Bronchus fibroblast of lung (primary cell): ENCODE measurements at places on chromosomes 7 and 10. TPM values are rescaled to one million over a fixed set of nuclear protein-coding genes. Genes with fewer than 3 reads are reported as not detected.

EPDR1 gene
- total RNA-seq = 5.5 and 6.1 TPM in 2 replicates

PPP1R3C gene
- 3.9 and 4.0 TPM in 2 replicates for total RNA-seq

SPAM1 gene
- not detected in 2 replicates for total RNA-seq

FFAR4 gene
- total RNA-seq = not detected in 2 replicates

TRIM56 gene
- total RNA-seq = 6.6 and 7.1 TPM in 2 replicates

WDR11 gene
- total RNA-seq = 29.3 and 34.3 TPM in 2 replicates

SP8 gene
- total RNA-seq = not detected in 2 replicates

GPR26 gene
- not detected in 2 replicates for total RNA-seq

DRGX gene
- total RNA-seq = not detected in 2 replicates

EIF4H gene
- total RNA-seq = 287 and 294 TPM in 2 replicates

UPK3B gene
- total RNA-seq = not detected in 2 replicates

UPK3BL2 gene
- total RNA-seq = 0.34 and 0.45 TPM in 2 replicates

CDC14C gene
- not detected in 2 replicates for total RNA-seq

TRIM73 gene
- total RNA-seq = 0.34 and 0.45 TPM in 2 replicates

AZGP1 gene
- total RNA-seq = under 0.01 TPM in 1 of 2 replicates, not detected in the other

NKX1-2 gene
- not detected in 2 replicates for total RNA-seq

COBL gene
- 0.15 TPM in 1 of 2 replicates, not detected in the other for total RNA-seq

FRMPD2 gene
- total RNA-seq = not detected in 2 replicates

CRYGN gene
- not detected in 2 replicates for total RNA-seq

SLC26A5 gene
- total RNA-seq = not detected in 2 replicates

PPP1R17 gene
- total RNA-seq = not detected in 2 replicates

STEAP1B gene
- total RNA-seq = 23.0 and 24.7 TPM in 2 replicates

PTPRZ1 gene
- under 0.01 TPM in 1 of 2 replicates, not detected in the other for total RNA-seq

ASIC3 gene
- under 0.01 and 0.17 TPM in 2 replicates for total RNA-seq

ADRB1 gene
- total RNA-seq = under 0.01 and 0.17 TPM in 2 replicates

HKDC1 gene
- under 0.01 TPM in 1 of 2 replicates, not detected in the other for total RNA-seq

OR6B1 gene
- not detected in 2 replicates for total RNA-seq

CALY gene
- total RNA-seq = 1.0 TPM in 1 of 2 replicates, not detected in the other

PITX3 gene
- total RNA-seq = not detected in 2 replicates

NAT16 gene
- total RNA-seq = under 0.01 and 0.15 TPM in 2 replicates

GJD4 gene
- total RNA-seq = not detected in 2 replicates

RASA4B gene
- total RNA-seq = 0.50 and 0.59 TPM in 2 replicates

CYP3A4 gene
- total RNA-seq = not detected in 2 replicates

RHOBTB1 gene
- 15.6 and 22.2 TPM in 2 replicates for total RNA-seq

WEE2 gene
- not detected in 2 replicates for total RNA-seq

CACNB2 gene
- 2.2 and 2.7 TPM in 2 replicates for total RNA-seq

SFRP5 gene
- not detected in 2 replicates for total RNA-seq

SYCE1 gene
- total RNA-seq = not detected in 2 replicates

C10orf95 gene
- 0.15 and 0.17 TPM in 2 replicates for total RNA-seq

MOGAT3 gene
- total RNA-seq = not detected in 2 replicates
